ENCODE measurements at places on chromosomes 5 and 9.

DNA sequence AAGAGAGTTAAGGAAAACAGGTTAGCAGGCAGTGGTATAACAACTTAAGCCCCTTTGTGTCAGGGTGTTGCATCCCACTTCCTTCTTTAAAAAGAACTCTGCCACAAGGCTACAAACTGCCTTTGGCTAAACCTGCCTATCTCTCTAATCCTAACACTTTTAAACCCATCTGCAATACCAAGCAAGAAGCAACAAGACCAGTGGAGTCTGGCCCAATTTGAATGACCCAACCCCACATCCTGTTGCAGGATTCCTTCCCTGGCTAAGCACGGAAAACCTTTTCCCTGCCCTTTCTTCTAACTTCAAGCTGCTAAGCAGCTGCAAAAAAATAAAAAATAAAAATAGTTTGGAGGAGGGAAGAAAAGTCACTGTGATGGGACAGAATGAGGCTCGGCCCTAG is 27.1 kb downstream of the ABCA1 start:
- DNase-seq, result no peak

- DNase-seq, result no peak
Observed at GRCh38 chr5:5650242-5650641, 227.8 kb downstream of the ICE1 start.

DNA sequence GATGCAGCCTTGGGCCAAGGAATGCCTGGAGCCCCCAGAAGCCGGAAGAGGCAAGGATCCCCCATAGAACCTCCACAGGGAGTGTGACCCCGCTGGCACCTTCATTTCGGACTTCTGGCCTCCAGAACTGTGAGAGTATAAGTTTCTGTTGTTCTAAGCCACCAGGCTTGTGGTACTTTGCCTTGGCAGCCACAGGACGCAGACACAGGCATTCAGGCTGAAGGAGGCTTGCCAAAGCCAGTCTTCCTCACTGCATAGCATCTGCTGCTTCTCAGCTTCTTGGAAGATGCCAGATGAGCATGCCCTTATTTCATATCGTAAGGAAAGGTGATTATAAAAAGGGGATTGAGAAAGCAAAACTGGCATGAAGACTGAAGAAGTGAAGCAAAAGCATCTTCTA is 61.1 kb upstream of the TAS2R1 start:
- no peak for DNase-seq

- DNase-seq, result peak; percentile 4
Observed at GRCh38 chr5:148186248-148187003, 16.4 kb upstream of the SPINK6 start.

GRCh38 chr5:149338364-149338763 is 6.9 kb upstream of the GRPEL2 start:
- no peak for DNase-seq

DNA sequence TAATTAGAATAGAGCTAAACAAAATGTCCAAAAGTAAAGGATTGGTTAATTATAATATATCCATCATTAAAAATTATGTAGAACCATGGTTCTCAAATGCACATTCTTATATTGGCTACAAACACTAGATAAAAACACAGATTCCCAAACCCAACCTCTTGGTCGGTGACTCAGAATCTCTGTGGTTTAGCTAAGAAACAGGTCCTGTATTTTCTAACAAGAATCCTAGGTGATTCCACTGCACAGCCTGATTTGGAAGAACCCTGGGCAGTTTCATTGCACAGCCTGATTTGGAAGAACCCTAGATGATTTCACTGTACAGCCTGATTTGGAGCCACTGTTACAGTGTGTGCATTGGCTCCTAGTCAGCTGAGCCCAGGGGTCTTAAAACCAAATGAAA is 67.9 kb downstream of the KIAA1958 start:
- no peak for DNase-seq

DNA sequence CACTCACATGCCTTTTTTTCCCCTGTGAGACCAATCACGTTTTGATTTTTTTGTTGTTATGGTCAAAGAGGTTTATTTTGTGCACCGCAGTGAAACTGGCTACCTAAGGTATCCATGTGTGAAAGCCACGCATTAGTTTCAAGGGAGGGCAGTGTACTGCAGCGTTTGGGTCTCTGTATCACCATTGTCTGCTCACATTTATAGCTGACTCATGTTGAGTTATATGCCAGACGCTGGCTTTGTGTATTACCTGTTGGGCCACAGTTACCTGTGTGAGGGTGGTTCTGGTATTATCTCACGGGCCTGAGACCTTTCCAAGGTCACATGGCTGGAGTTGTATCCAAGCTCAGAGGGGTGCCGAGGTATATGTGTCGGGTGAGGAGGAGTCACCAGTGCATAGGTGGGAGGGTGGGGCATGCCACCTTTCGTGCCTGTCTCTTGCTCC is 75.8 kb downstream of the ARHGAP26 start:
- DNase-seq, result no peak

- no peak for DNase-seq
Observed at GRCh38 chr9:74431467-74431866, 65.7 kb upstream of the RORB start.

DNA sequence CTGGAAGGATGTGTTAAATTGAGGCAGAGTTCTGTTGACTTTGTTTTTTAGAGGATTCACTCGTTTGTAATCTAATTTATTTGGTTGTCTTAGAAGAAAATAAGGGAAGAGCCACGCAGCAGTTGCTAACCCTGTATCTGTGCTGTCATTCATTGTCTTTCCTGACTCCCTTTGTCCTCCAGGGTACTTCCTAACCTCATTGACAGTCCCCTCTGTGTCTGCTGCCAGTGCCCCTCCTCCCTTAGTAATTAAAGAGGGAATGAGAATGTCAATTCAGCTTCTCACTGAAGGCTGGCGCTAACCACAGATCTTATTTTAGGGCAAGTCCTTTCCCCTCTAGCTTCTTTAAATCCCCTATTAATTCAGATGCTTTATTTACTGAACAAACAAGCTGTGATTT is 84.0 kb downstream of the MAST4 start:
- no peak for DNase-seq

- DNase-seq, result no peak
Observed at GRCh38 chr5:42022383-42022972, 97.4 kb downstream of the FBXO4 start.

- DNase-seq, result no peak
Observed at GRCh38 chr9:21715408-21715807, 87.0 kb upstream of the MTAP start.

DNA sequence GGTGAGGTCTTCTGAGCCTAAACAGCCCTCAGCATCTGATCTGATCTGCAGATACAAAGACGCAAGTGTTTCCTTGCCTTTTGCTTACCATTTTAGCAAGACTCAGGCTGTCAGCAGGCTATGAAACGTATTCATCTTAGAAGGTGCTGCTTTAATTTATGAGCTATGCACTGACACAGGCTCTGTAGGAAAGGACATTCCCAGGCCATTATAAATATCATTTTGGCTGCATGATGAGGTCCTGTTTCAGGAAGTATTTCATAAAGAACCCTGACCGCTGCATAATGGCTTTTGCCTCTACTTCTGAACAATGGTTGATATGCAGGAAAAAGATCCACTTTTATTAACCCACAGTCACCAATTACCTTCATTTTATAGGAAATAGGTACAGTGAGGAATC is 98.4 kb upstream of the CAST start:
- DNase-seq, result no peak

GRCh38 chr9:89444925-89445765 is 52.8 kb downstream of the SEMA4D start:
- DNase-seq, result no peak

GRCh38 chr9:92846662-92847145 is 31.1 kb downstream of the ZNF484 start:
- DNase-seq, result no peak

DNA sequence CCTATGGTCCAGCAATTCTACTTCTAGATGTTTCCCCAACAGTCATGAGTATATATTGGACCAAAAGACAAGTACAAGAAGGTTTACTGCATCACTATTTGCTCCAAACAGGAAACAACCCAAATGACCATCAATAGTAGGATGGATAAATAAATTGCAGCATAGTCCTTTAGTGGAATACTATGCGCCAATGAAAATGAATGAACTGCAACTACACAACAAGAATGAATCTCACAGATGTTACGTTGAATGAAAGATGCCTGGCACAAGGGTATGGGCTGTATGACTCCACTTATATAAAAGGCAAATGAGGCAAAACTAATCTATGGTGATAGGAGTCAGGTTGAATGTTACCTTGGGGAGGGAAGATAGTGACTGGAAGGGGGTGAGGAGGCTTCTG is 48.6 kb upstream of the UNC5A start:
- no peak for DNase-seq

GRCh38 chr5:154607746-154608145 is 129.7 kb upstream of the HAND1 start:
- DNase-seq, result no peak

DNA sequence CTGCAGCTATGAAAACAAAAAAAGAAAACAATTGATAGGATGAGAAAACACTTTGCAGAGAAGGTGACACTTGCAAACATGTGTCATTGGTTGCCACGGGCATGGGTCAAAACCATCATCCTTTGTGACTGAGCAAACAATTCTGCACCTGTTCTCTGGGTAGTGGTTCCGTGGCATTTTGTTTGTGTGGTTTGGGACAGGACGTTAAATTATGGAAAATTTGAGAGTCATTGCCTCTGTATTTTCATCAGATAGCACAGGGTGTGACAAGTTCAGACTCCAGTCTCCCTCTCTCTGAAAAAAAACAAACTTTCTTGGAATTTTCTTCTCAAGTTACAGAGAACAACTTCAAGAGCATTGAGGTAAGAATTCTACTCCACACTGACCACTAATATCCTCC is 113.4 kb upstream of the HMHB1 start:
- no peak for DNase-seq

- DNase-seq, result no peak
Observed at GRCh38 chr5:80704221-80704620, 49.4 kb upstream of the DHFR start.

- DNase-seq, result no peak
Observed at GRCh38 chr9:117205806-117206205, 209.1 kb downstream of the ASTN2 start.

GRCh38 chr9:32942755-32943460 is 58.5 kb downstream of the APTX start:
- no peak for DNase-seq

DNA sequence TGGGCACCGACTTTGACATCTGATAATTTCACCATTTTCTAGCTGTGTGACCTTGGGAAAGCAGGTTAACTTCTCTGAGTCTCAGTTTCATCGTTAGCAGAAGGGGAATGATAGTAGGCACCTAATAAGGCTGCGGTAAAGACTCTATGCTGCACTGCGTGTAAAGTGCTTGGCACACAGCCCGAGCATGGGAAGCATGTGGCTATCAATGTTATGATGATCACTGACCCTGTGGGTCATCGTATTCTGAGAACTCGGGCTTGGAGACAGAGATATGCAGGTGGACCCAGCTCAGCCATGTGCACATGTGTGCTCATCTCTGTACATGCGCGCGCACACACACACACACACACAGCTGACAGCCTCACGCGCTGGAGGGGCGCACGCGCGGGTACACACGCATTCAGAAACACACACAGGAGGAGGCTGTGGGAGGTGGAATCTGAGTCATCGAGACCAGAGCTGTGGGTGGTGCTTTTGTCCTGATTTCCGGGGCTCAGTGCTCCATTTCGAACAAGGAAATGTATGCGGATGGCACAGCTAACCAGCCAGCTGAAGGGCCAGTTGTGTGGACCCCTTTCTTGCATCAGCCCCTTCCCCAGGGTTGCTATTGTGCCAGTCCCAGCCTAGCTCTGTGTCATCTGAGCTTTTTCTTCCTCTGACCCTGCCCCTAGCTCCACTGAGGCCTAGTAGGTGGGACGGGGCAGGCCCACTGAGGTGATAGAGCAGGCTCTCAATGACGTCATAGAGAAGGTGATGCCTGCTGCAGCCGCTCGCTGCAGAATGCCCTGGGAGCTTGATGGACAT is 11.1 kb upstream of the ARAP3 start:
- DNase-seq, result peak; percentile 57

DNA sequence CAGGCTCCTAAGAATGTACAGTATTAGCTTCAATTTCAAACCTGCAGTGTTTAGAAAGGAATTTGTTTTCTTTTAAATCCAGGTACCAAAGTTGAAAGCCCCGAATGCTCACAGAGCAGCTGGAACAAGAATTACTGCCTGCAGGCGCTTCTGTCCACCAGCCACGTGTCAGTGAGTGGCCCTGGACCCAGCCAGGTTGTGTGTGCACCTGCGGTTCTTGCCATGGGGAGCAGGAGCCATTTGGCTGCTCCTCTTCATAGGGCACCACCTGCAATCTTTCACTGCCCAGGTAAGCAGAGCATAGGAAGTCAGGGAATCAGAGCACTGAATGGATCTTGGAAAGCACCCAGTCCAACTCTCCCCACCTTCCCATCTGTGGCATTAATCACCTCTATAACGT is 79.5 kb upstream of the PIP5K1B start:
- DNase-seq, result no peak

- DNase-seq, result no peak
Observed at GRCh38 chr9:109652112-109652511, 127.9 kb upstream of the PALM2AKAP2 start.

- DNase-seq, result no peak
Observed at GRCh38 chr9:95096807-95097206, 220.7 kb downstream of the FANCC start.

GRCh38 chr9:115686069-115686468 is 467.5 kb upstream of the PAPPA start:
- DNase-seq, result no peak

GRCh38 chr9:121246821-121247561 is 21.0 kb upstream of the GSN start:
- no peak for DNase-seq
